ENCODE measurements at places on chromosomes 6 and 20.

GRCh38 chr6:109477184-109477583 lies 5.8 kb downstream of the ZBTB24 start:
- DNase-seq: no peak

DNA sequence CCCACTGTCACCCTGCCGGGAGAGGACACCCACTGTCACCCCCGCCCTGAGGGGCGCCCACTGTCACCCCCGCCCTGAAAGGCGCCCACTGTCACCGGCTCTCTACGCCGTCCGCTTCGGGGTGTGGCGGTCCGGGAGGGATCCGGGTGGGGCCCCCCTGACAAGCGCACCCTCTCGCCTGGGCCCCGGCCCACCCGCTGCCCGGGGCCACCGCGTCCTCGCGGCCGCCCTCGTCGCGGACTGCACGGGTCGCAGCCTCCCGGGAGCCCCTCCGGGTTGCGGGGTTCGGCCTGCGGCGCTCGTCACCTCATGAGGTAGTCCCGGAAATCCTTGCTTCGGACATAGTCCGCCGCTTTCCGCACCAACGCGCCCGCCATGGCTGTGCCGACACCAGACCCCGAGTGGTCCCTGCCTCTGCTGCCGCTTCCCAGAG lies 224 bp downstream of the MPC1 start:
- DNase-seq: no peak

GRCh38 chr6:9225441-9225871 lies 790.1 kb upstream of the SLC35B3 start:
- no peak for DNase-seq

GRCh38 chr6:75751443-75751842 lies 2.4 kb downstream of the MYO6 start:
- no peak for DNase-seq

GRCh38 chr20:41738604-41739206 lies 120.5 kb upstream of the CHD6 start:
- peak; percentile 44 for DNase-seq

DNA sequence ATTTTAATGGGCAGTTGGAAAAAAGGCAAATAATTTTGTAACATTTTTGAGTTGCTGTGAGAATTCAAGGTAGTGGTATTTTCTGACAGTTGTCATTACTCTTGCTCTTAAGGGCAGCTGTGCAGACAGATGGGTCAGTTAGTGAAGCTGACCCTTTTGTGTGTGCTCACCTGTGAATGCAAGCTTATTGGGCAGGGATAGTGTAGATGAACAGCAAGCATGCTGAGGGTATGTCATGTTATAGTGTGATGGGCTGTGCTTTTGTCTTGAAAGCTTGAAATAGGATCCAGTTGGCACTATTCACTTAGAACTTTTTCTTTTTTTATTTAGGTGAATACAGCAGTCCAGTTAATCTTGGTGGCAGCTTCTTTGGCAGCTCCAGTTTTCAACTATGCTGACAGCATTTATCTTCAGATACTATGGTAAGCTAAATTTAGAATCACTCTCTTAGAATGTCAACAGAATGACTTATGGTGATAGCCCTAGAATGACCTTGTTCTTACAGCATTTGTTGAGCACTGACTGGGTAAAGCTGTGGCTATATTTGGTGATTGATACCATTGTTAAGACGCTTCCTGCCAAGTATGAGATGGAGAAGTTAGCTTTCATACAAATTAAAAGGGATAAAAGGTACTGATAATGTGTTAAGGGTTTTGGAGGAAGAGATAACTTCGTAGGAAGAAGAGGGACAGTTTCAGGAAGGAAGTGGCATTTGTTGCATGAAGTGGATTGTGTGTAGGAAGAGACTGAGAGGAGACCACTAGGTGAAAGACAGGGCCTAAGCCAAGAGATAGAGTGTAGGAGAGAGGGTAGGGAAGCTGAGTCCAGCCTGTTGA lies 19.5 kb downstream of the LRRN4 start:
- DNase-seq: no peak

DNA sequence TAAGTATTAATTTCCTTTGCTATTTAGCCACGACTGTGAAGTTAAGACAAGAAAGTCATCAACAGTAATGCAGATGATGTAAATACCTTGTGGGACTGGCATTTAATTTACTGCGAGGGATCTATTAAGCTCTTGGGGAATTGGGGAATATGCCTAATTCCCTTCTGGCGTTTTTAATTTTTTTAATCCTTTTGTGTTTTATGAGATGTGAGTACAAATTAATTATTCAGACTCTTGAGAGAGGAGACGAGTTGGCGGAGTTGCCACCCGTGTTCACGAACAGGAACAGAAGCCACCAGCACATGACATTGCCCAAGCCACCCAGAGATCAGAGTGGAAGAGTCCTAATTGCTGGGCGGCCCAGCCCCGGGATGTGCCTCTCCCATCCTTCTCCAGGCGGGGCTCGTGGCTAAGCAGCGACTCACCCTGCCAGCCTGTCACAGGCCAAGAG lies 533 bp upstream of the CRYBG1 start:
- no peak for DNase-seq

DNA sequence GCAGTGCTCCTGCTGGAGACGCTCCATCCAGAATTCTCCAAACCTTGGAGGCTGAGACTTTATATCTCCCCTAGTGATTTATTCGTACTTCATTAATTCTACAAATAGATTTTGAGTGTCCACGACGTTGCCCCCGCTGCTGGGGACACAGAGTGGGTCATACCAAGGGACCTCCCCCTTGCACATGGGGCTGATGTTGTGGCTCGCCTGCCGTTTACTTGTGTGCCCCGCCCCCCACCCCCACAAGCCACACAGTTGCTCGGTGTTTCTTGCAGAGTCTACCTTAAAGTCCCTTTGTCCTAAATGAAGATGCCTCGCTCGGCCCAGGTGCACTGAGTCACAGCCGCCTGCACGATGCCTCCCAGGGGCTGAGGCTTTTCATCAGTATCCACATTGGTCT lies 20.3 kb upstream of the SMOC2 start:
- DNase-seq: no peak

DNA sequence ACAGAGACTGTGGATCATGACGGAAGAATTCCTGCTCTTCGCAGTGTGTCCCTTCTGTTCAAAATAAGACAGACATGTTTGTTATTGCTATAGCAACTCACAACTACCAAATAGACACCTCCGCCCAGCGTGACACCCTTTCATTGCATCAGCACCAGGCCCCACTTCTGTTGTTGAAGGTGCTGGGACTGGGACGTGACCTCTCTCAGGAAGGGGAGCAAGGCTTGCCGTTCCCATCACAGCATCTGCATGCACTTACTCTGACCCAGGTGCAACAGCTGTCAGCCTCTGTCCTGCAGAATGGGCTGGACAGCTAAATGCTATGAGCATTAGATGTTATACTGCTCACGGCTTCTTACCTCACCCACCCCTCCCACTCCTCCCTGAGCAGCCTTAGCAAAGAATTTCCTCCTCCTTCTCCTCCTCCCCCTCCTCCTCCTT lies 94.1 kb downstream of the DACT2 start:
- DNase-seq: no peak

DNA sequence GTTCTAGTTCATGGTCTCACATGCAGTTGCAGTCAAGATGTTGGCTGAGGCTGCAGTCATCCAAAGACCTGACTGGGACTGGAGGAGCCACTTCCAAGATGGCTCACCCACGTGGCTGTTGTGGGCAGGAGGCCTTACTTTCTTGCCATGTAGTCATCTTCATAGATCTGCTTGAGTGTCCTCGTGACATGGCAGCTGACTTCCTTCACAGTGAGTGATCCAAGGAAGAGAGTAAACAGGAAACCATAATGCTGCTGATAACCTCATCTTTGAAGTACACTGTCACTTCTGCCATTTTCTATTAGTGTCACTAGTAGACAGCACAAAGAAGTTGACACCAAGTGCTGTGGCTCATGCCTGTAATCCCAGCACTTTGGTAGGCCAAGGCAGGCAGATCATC lies 40.1 kb upstream of the AKIRIN2 start:
- DNase-seq: no peak

GRCh38 chr6:14965424-14966075 lies 280.3 kb upstream of the JARID2 start:
- DNase-seq: no peak

GRCh38 chr6:143059663-143060353 lies 881 bp upstream of the AIG1 start:
- DNase-seq: no peak

GRCh38 chr6:217048-217659 lies 75.1 kb upstream of the DUSP22 start:
- no peak for DNase-seq

GRCh38 chr6:168035661-168036545 lies 38.4 kb downstream of the KIF25 start:
- no peak for DNase-seq

GRCh38 chr6:19879663-19880062 lies 42.5 kb downstream of the ID4 start:
- no peak for DNase-seq

- no peak for DNase-seq
These were observed 60.5 kb downstream of the RSPH3 start for GRCh38 chr6:158939255-158940159.

GRCh38 chr6:111711476-111711875 lies 105.8 kb upstream of the TRAF3IP2 start:
- DNase-seq: no peak

GRCh38 chr6:29552512-29553051 lies 7.0 kb downstream of the UBD start:
- no peak for DNase-seq

- DNase-seq: no peak
These were observed 95.0 kb downstream of the AK9 start for GRCh38 chr6:109595998-109596397.

- DNase-seq: no peak
These were observed 18.9 kb upstream of the DSN1 start for GRCh38 chr20:36792422-36792821.

DNA sequence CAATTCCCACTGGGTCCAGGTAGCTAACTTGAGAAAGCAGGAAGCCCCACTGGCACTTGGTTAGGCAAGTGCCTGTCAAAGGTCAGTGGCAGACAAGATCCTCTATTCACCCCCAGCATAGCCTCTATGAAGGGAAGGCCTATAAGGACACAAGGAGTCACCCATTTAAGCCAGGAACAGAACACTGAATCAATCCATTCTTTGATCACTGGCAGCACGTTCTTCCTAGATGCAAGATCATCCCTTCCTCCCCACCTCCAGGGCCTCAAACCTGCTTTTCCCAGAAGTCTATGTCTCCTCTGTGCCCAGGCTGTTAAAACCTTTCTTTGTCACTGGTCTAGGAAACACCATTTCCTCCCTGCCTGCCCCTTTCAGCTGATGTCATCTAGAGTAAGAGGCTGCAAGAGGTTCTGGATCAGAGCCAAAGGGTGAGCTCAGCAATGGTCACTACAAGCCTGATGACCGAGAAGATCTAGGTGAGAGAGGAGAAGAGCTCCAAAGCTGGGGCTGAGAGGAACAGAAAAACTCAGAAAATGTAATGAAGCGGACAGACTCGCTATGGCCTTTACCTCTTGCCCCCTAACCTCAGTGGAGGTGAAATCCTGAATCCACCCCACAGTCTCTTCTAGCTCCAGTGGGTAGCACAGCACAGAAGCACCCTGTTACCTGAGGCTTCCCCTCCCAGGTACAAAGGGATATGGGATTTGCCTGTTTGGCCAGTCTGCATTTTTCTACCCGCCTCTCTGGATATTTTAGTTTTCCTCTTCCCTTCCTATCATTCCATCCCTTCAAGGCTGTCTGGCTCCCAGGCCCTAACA lies 1.8 kb downstream of the GTPBP2 start:
- no peak for DNase-seq

DNA sequence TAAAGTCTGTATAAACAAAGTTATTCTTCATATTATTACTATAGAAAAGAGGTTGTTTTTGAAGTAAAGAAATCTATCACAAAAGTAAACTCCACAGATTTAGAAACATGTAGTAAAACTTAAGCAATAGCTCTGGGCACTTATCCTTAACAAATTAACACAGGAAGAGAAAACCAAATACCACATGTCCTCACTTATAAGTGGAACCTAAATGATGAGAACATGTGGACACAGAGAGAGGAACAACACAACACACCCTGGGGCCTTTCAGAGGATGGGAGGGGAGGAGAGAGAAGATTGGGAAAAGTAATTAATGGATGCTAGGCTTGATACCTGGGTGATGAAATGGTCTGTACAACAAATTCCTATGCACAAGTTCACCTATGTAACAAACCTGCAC lies 57.2 kb downstream of the C6orf58 start:
- no peak for DNase-seq

DNA sequence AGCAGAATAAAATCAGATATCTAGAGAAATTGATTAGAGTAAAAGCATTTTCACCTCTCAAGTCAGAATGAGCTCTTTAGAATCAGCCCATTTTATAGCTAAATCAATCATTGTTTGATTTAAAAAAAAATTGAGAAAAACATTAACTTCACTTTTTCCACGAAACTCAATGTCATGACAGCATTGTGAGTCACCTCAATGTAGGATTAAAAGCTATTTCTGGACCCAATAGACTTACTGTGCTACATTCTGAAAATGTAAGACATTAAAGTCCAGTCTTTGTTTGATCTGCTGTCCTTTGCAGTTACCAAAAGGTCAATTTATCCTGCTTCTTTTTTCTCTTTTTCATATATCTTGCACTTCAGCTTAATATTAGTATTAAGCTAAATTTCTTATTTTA lies 519.4 kb upstream of the ZNF337 start:
- DNase-seq: no peak

- DNase-seq: no peak
These were observed 2.3 kb downstream of the SIRPA start for GRCh38 chr20:1897541-1897940.

- no peak for DNase-seq
These were observed 148.1 kb downstream of the CEBPB start for GRCh38 chr20:50338479-50339391.

Data from stimulated activated CD4-positive, alpha-beta T cell treated with anti-CD3 and anti-CD28 coated beads, TNF-alpha, amount 100 ng/mL, for 24 hours (primary cell).